ENCODE measurements at places on chromosomes 16 and 17.
A peak's percentile ranks its signal among the peaks of the same experiment; 100 is the strongest.

GRCh38 chr16:52128361-52128760 lies 418.6 kb downstream of the TOX3 start:
- DNase-seq: no peak

DNA sequence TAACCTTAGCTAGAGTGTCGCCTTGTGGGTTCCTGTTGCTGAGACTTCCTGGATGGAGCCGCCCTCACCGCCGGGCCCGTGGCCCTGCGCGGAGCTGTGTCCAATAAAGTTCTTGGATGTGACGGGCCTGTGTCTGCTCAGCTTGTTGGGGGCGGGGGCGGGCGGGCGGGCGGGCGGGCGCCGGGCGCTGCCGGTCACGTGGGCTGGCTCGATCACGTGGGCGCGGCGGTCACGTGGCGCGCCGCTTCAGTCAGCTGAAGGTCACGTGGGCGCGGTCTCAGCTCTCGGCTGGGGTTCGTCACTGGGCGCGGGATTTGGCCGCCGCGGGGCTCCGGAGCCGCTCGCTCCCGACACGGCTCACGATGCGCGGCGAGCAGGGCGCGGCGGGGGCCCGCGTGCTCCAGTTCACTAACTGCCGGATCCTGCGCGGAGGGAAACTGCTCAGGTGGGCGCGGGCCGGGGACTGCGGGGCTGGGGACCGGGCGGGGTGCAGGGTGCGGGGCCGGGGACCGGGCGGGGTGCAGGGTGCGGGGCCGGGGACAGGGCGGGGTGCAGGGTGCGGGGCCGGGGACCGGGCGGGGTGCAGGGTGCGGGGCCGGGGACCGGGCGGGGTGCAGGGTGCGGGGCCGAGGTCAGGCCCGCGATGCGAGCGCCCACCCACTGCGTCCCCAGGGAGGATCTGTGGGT lies at the start of gene AMDHD2:
AMDHD2 (plus strand) TSS at position 275 of the 687 bp plus-strand sequence; CDS start at position 363, 88 bp downstream.
- peak; percentile 85 for DNase-seq

- peak; percentile 60 for DNase-seq
Observed at GRCh38 chr16:11079652-11080187, 135.4 kb downstream of the CLEC16A start.

- no peak for DNase-seq
Observed at GRCh38 chr16:84072014-84072413, 29.4 kb upstream of the SLC38A8 start.

GRCh38 chr17:81710514-81711308 lies 1.4 kb upstream of the SLC25A10 start:
- DNase-seq: no peak

DNA sequence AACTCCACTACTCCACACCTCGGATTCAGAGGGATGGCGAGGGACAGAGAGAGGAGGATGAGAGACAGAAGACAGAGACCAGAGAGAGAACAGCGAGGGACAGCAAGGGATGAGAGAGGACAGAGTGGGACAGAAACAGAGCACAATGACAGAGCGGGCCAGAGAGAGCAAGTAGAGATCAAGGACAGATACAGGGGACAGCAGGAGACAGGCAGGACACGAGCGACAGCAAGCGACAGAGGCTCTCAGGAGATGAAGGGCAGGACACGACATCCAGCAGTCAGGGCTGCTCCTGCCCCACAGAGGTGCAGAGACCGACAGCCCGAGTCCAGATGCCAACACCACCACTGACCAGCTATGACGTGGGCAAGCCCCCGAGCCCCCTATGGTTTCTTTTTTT lies 14.9 kb downstream of the CORO7 start:
- DNase-seq: no peak

DNA sequence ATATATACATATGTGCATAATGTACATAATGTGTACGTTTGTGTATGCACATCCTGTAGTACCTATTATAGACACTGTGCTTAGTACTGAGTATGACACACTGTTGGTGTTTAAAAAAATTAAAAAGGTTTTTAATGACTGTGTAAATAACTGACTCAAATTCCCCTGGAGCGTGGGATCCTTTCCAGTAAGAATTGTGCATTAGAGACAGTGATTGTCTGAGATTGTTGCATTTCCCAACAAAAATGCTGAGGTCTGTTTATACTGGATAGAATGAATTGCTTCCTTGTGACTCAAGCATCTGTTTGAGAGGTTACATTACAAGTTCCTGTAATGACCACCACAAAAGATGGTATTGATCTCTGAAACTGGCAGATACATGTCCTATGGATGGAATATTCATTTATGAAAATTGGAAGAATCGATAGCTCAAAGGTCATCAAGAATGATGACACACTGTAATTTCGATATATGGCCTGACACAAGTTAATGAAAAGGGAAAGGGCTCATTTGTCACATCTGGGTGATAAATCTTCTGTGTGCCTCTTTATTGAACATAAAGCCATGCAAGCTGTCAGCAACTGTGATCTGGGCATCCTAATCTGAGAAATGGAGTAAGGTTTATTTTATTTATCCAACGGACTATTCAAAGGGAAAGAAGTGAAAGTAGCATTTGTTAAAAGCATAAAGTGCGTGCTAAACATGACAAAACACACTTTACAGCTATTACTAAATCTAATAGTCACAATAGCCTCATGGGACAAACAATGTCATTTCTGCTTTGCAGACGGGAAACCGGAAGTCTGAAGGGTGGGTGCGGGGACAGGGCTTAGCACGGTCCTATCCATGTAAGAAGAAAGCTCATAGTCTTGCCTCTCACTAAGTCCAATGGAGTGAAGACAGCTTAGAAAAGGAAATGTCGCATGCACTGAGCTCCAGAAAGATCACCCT lies 228.8 kb downstream of the CDH11 start:
- DNase-seq: no peak

- DNase-seq: no peak
Observed at GRCh38 chr16:28591355-28591754, 5.5 kb downstream of the SULT1A2 start.

DNA sequence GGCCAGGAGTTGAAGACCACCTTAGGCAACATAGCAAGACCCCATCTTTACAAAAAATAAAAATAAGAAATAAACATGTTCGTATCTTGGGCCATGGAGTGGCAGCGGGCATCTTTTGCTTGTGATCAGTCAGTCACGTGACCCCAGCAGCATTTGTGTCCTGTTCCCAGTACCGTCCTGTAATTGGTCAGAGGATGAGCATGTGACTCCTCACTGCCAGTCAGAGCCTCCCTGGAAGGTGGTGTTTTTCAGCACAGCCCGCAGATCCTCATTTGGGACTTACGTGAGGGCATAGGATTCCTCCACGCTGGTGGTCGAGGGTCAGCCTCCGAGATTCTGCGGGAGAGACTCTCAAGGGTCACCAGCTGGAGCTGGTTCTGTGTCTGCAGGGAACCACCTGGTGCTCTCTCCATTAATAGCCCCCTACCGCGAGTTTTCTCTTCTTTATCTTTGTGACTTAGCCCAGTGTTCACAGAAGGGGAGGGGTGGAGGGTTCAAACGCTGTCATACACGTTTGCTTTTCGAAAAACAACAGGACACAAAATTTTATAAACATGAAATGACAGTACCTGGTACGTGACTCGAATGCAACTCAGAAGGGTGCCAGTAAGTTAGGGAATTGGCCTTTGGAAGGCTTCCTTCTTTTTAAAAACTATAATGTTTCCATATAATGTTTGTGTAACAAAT lies 17.2 kb downstream of the MRC2 start:
- DNase-seq: no peak

DNA sequence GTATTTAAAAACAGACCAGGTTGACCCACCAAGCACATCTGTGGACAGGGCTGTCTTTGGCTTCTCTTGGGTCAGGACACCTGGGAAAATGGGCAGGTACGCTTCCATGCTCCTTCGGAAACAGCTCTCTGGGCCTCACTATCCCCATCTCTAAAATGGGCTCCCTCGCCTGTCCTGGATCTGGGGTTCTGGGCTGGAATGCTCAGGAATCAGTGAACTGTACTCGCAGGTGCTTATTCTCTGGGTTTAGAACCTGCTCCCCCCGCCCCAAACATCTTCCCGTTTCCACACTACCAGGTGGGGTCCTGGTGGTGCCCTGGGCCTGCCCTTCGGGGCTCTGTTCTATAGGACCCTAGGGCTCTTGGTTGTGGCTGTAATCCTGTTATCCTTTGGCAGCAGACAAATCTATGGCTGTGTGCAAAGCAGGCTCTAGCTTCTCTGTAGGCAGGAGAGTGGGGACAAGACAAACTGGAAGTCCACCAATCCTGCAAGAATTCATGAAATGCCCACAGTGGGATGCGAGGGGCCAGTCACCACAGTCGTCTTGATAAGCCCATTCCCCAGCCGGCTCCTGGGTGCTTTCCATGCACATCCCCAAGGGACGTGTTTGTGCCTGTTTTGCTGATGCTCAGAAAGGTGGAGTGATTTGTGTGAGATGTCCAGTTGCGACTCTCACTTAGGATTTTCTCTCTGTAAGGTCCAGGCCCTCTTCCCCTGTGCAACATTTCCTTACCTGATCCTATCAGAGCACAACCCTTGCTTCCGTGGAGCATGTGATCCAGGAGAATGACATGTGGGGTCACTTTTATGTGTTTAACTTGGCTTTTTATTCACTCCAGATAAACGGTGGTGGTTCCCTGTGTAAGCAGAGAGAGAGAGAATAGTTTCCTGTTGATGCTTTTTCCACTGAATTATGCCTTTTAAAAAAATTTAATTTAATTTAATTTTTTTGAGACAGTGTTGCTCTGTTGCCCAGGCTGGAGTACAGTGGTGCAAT lies 37.2 kb downstream of the HAPSTR1 start:
- no peak for DNase-seq

DNA sequence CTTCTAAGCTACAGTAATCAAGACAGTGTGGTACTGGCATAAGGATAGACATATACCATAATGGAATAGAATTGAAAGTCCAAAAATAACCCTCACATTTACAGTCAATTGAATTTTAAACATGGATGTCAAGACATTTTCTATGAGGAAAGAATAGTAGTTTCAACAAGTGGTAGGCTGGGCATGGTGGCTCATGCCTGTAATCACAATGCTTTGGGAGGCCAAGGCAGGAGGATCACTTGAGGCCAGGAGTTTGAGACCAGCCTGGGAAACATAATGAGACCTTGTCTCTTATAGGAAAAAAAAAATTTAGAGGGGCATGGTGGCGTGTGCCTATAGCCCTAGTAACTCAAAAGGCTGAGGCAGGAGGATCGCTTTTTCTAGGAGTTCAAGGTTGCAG lies 122.8 kb upstream of the TBX2 start:
- DNase-seq: no peak

- DNase-seq: no peak
Observed at GRCh38 chr17:4811471-4811870, 4.5 kb downstream of the PLD2 start.

- peak; percentile 24 for DNase-seq
Observed at GRCh38 chr17:17668775-17669579, 12.3 kb upstream of the RAI1 start.

- DNase-seq: no peak
Observed at GRCh38 chr16:72825912-72826621, 221.9 kb downstream of the ZFHX3 start.

DNA sequence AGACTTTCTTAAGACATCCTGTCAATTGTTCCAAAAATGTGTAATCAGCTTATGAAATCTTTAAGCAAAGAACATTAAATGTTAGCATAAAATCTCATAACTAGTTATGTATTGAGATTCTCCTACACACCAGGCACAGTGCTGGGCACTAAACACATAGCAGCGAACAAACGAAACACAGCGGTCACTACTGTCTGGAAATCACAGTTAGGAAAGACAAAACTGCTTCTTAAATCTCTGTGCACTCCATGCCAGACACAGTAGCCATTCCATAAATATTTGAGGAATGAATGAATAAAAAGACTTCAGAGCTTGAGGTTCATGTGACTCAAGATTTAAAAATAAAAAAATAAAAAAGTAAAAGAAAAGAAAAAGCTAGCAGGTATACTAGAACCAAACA lies 20.1 kb downstream of the TOX3 start:
- DNase-seq: no peak

GRCh38 chr17:50046667-50047066 lies 9.2 kb upstream of the ITGA3 start:
- no peak for DNase-seq

All from T-helper 2 cell treated with Interferon-gamma antibody and Interleukin-4, amounts not matched to agents 5 μg/mL and 100 μg/mL, for 36 hours (primary cell).